ENCODE measurements at places on chromosomes 12 and 14. TPM values are rescaled to one million over a fixed set of nuclear protein-coding genes. Genes with fewer than 3 reads are reported as not detected.

SCN8A gene
- 50.6 TPM for total RNA-seq

FAM90A1 gene
- total RNA-seq, result 0.16 TPM

JAG2 gene
- 2.3 TPM for total RNA-seq

B4GALNT3 gene
- 0.32 TPM for total RNA-seq

CYP27B1 gene
- 1.2 TPM for total RNA-seq

ALX1 gene
- total RNA-seq, result not detected

Data from hair follicle dermal papilla cell (primary cell).